ENCODE measurements at places on chromosomes 13 and 19. TPM values are rescaled to one million over a fixed set of nuclear protein-coding genes. Genes with fewer than 3 reads are reported as not detected.

Gene TEX29
- not detected for total RNA-seq

Gene GTF3A
- total RNA-seq: 107 TPM

Gene ETFB
- 95.9 TPM for total RNA-seq

Gene ENOX1
- total RNA-seq: 0.39 TPM

Gene PEX11G
- total RNA-seq: 11.5 TPM

Gene ARRDC5
- total RNA-seq: not detected

Gene TPTE2
- total RNA-seq: not detected

- DNase-seq: no peak
- no peaks in the 10 kb centered on the region for H3K36me3 ChIP-seq
- H3K4me1 ChIP-seq: peaks cover 9% of the 10 kb centered on the region
- H3K4me3 ChIP-seq: no peak overlapping the region
- peaks cover 41% of the 10 kb centered on the region for H3K27me3 ChIP-seq
These were observed 2.1 kb upstream of the ERFL start for GRCh38 chr19:41930322-41930722.

DNA sequence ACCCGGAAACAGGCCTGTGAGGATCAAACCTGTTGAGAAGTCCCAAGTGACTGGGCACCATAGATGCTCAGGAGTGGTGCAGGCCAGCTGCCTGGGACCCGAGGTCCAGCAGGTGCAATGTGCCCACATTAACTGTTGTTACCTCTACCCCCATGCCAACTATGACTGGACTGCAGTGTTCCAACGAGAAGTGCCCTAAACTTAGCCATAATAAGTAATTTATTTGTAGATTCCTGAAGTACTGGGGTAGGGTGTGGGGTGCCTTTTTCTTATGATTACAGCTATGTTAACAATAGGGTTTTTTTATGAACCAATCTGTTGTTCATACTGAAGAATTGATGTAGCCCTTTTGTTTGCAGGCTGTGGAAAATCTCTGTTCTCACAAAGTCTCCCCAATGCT is 9.2 kb downstream of the CUL4A start:
- no peak for DNase-seq
- H3K4me3 ChIP-seq: no peak overlapping the region
- H3K36me3 ChIP-seq: peaks cover 9% of the 10 kb centered on the region
- no peak overlapping the region for H3K27ac ChIP-seq
- no peaks in the 10 kb centered on the region for H3K27me3 ChIP-seq

- no peaks in the 10 kb centered on the region for H3K27me3 ChIP-seq
- peak overlapping the region; percentile 86 for H3K4me3 ChIP-seq
- H3K36me3 ChIP-seq: no peaks in the 10 kb centered on the region
- peak overlapping the region; percentile 93 for H3K27ac ChIP-seq
- peaks cover 28% of the 10 kb centered on the region for H3K4me1 ChIP-seq
These were observed 969 bp upstream of the POMP start for GRCh38 chr13:28657784-28658538.

- DNase-seq: no peak
- H3K27ac ChIP-seq: no peak overlapping the region
- H3K27me3 ChIP-seq: no peaks in the 10 kb centered on the region
- no peaks in the 10 kb centered on the region for H3K4me1 ChIP-seq
- H3K36me3 ChIP-seq: no peaks in the 10 kb centered on the region
- H3K4me3 ChIP-seq: no peak overlapping the region
These were observed 11.0 kb downstream of the ZNF14 start for GRCh38 chr19:19721896-19722295.

DNA sequence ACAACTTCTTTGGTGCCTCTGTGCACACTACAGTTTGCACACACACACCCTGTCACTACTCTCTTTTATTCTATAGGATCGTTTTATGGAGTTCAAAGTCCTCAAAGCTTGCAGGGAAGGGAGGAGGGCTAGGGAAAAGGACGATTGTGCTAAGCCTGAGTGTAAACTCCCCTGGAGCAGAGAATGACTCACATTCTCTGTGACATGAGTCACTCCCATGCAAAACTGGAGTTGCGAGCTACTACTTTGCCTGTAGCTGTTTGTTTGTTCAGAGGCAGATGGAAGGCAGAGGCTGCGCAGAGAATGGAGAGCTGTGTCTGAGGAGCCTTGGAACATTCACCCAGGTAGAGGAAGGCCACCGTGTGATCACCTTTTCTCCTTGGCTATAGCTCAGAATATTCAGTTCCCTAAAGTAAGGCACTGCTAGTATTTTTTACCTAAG is 80.5 kb upstream of the MBNL2 start:
- H3K36me3 ChIP-seq: no peaks in the 10 kb centered on the region
- no peaks in the 10 kb centered on the region for H3K27me3 ChIP-seq
- no peak overlapping the region for H3K4me3 ChIP-seq
- DNase-seq: peak; percentile 47
- no peaks in the 10 kb centered on the region for H3K4me1 ChIP-seq

DNA sequence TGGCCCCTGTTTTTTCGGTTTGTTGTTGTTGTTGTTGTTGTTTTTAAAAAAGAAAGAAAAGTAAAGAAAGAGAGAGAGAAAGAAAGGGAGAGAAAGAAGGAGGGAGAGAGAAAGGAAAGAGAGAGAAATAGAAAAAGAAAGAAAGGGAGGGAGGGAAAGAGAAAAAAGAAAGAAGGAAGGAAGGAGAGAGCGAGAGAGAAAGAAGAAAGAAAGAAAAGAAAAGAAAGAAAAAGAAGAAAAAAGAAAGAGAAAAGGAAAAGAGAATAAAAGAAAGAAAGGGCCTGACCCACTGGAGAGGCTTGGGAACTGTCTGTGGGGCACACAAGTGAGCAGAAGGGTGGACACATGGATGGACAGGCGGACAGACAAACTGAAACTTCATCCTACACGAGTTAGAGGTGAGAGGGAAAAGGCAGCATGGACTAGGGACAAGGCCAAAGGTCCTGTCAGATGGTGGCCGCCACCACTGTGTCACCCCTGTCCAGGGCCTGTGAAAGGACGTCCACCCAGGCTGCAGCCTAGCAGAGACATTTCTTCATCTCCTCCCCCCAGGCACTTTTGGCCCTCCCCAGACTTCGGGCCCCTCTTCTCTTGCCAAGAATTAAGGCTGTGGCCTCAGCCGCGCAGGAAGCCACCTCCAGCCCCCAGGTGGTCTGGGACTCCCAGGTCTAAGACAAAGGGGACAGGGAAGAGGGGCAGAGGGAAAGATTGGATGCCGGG is 9.1 kb upstream of the BCAM start:
- H3K4me3 ChIP-seq: no peak overlapping the region
- peaks cover 7% of the 10 kb centered on the region for H3K4me1 ChIP-seq
- no peak for DNase-seq
- no peak overlapping the region for H3K27ac ChIP-seq
- H3K27me3 ChIP-seq: no peaks in the 10 kb centered on the region
- no peaks in the 10 kb centered on the region for H3K36me3 ChIP-seq

GRCh38 chr19:30857966-30858490 is 485.8 kb downstream of the ZNF536 start:
- no peak overlapping the region for H3K27ac ChIP-seq
- H3K36me3 ChIP-seq: no peaks in the 10 kb centered on the region
- no peaks in the 10 kb centered on the region for H3K27me3 ChIP-seq
- no peak overlapping the region for H3K4me3 ChIP-seq

DNA sequence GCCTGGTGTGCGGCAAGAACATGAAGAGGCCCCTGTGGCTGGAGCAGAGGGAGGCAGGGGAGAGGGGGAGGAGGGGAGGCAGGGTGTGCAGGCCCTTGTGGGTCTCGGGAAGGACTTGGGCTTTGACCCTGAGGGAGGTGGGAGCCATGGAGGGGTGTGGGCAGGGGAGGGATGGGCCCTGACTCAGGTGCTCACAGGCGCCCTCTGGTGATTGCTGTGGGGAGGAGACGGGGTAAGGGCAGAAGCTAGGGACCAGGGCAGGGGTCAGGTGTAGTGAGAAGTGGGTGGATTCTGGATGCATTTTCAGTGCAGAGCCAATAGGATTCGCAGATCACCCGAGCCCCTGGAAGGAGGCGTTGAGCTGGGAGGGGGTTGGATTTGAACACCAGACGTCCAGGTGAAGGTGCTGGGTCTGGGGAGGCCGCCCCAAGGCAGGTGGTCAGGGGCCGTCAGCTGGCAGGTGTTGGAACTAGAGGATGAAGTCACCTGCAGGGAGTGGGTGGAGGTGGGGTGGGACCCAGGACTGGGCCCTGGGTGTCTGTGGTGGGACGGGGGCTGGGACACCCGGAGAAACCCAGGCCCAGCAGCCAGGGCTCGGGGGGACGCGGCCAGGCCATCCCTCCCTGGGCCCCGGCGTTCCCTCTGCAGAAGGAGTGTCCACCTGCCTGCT is 185.4 kb downstream of the KDM4B start:
- H3K4me1 ChIP-seq: no peaks in the 10 kb centered on the region
- H3K4me3 ChIP-seq: no peak overlapping the region
- DNase-seq: no peak
- no peaks in the 10 kb centered on the region for H3K27me3 ChIP-seq
- H3K36me3 ChIP-seq: peaks cover 27% of the 10 kb centered on the region

GRCh38 chr19:43575955-43576878 is 616 bp downstream of the PINLYP start:
- H3K4me1 ChIP-seq: peaks cover 16% of the 10 kb centered on the region
- no peak for DNase-seq
- no peaks in the 10 kb centered on the region for H3K27me3 ChIP-seq
- H3K4me3 ChIP-seq: peak overlapping the region; percentile 44
- no peaks in the 10 kb centered on the region for H3K36me3 ChIP-seq

- DNase-seq: no peak
- H3K27ac ChIP-seq: no peak overlapping the region
- H3K4me1 ChIP-seq: no peaks in the 10 kb centered on the region
- H3K27me3 ChIP-seq: no peaks in the 10 kb centered on the region
- H3K4me3 ChIP-seq: no peak overlapping the region
These were observed 128.3 kb upstream of the LSM14A start for GRCh38 chr19:34044021-34044420.

- H3K4me3 ChIP-seq: peak overlapping the region; percentile 22
- peaks cover 41% of the 10 kb centered on the region for H3K36me3 ChIP-seq
- H3K27ac ChIP-seq: peak overlapping the region; percentile 18
- H3K4me1 ChIP-seq: peaks cover 7% of the 10 kb centered on the region
- no peaks in the 10 kb centered on the region for H3K27me3 ChIP-seq
These were observed 9.5 kb downstream of the DYRK1B start for GRCh38 chr19:39824143-39825092.

- H3K27me3 ChIP-seq: no peaks in the 10 kb centered on the region
- DNase-seq: no peak
- H3K4me1 ChIP-seq: peaks cover 7% of the 10 kb centered on the region
- H3K27ac ChIP-seq: no peak overlapping the region
These were observed 102.1 kb downstream of the IRS2 start for GRCh38 chr13:109684084-109684823.

DNA sequence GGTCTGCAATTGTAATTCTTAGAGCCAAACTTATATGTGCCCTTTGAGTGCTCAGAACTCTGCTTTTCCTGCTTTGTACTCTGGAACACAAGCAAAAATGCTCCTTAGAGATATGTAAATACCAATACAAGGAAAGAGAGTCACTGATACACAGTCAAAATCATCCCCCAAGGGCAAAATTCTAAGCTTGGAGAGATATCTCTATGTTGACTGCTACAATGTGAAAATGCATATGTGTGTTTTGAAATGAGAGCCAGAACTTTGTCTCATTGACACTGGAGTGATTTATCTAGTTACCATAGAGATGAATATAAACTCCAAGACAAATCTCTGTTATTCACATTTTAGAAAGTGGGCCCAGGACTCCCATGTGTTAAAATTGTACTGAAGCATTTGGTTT is 494.8 kb upstream of the SLITRK1 start:
- H3K4me1 ChIP-seq: no peaks in the 10 kb centered on the region
- no peak overlapping the region for H3K4me3 ChIP-seq
- H3K27me3 ChIP-seq: no peaks in the 10 kb centered on the region
- no peak for DNase-seq
- no peak overlapping the region for H3K27ac ChIP-seq

- no peak overlapping the region for H3K27ac ChIP-seq
- H3K27me3 ChIP-seq: no peaks in the 10 kb centered on the region
- no peaks in the 10 kb centered on the region for H3K36me3 ChIP-seq
- no peak for DNase-seq
- H3K4me1 ChIP-seq: no peaks in the 10 kb centered on the region
These were observed 1065.8 kb upstream of the SPRY2 start for GRCh38 chr13:81406639-81407292.

GRCh38 chr13:36421447-36421846 is 10.8 kb upstream of the CCNA1 start:
- H3K4me1 ChIP-seq: no peaks in the 10 kb centered on the region
- H3K4me3 ChIP-seq: no peak overlapping the region
- no peaks in the 10 kb centered on the region for H3K27me3 ChIP-seq
- no peak overlapping the region for H3K27ac ChIP-seq
- no peak for DNase-seq

- H3K27ac ChIP-seq: no peak overlapping the region
- no peak for DNase-seq
- no peaks in the 10 kb centered on the region for H3K4me1 ChIP-seq
- no peaks in the 10 kb centered on the region for H3K27me3 ChIP-seq
These were observed 3.2 kb downstream of the CEACAM5 start for GRCh38 chr19:41711376-41712261.

GRCh38 chr19:10538204-10538983 is 5.3 kb upstream of the ATG4D start:
- DNase-seq: no peak
- H3K36me3 ChIP-seq: no peaks in the 10 kb centered on the region
- no peaks in the 10 kb centered on the region for H3K27me3 ChIP-seq
- H3K4me3 ChIP-seq: no peak overlapping the region

DNA sequence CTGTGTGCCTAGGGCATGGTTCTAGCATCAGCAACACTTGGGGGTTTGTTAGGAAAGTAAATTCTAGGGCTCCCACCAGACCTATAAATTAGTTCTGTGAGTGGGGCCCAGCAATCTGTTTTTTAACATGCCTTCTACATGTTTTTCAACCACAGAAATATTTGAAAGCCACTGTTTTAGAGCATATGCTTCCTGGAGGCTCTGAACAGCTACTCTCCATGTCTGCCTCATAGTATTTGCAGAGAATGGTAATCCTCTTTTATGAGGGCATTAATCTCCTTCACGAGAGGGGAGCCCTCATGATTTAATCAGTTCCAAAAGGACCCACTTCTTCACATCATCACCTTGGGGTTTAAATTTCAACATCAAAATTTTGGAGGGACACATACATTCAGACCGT is 6.0 kb downstream of the SPATA13 start:
- H3K27me3 ChIP-seq: no peaks in the 10 kb centered on the region
- no peak overlapping the region for H3K27ac ChIP-seq
- no peak overlapping the region for H3K4me3 ChIP-seq
- peaks cover 26% of the 10 kb centered on the region for H3K4me1 ChIP-seq

- no peaks in the 10 kb centered on the region for H3K4me1 ChIP-seq
- peaks cover 26% of the 10 kb centered on the region for H3K36me3 ChIP-seq
- no peaks in the 10 kb centered on the region for H3K27me3 ChIP-seq
- no peak for DNase-seq
These were observed 10.6 kb upstream of the ZNF556 start for GRCh38 chr19:2856457-2857050.

DNA sequence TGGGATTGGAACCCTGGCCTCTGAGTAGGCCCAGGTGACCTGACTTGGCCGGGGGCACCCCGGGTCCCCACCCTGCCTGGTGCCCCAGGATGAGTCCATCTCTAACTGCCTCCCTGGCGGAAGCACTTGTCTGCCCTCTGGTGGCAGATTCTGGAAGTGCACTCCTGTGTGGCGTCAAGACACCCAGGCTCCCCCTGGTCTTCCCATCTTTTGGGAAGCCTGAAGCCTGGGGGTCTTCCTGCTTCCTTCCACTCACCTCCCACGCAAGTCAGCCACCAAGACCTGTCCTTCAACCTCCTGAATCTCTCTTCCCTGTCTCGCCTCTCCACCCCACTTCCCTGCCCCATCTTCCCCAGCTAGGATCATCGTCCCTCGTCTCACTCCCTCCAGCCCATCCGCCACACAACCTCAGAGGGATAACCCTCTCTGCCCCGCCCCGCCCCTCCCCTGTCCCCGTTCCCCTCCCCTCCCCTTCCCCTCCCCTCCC is 7.4 kb downstream of the RABAC1 start:
- no peak overlapping the region for H3K4me3 ChIP-seq
- no peaks in the 10 kb centered on the region for H3K27me3 ChIP-seq
- H3K36me3 ChIP-seq: peaks cover 9% of the 10 kb centered on the region
- no peak overlapping the region for H3K27ac ChIP-seq
- H3K4me1 ChIP-seq: no peaks in the 10 kb centered on the region
- DNase-seq: peak; percentile 65

All from thyroid gland (tissue), 4 donors.